ENCODE measurements at places on chromosomes 1 and 21.

DNA sequence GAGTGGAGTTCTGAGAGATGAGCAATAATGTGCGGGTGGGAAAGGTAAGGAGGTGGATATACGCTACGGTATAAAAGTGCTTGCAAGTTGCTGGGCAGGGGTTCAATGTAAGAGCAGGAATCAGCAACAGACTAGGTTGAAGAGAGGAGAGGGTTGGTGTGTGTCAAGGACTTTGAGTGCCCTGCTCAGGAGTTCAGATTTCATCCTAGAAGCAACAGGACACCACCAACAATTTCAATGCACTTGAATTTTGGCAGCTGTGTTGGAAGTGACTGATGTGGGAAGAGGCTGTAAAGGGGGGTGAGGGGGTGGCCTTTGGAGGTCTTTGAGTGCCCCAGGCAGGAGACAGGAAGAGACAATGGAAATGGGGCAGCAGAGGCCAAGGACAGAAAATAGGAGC is 57.3 kb downstream of the RHOU start:
- no peak for DNase-seq

DNA sequence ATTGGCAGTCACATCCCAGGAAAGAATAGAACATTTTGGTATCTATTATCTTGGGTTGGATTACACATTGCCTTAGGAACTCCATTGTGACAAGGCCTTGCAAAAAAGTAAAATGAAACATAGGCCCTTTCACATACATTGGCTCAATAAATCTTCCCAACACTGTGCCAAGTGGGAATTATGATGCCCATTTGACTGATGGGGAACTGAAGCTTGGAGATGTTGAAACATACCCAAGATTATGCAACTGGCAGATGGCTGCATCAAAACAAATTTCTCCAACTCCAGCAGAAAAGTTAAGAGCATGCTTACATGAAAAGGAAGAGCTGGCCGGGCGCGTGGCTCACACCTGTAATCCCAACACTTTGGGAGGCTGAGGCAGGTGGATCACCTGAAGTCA is 26.9 kb downstream of the PLEKHO1 start:
- no peak for DNase-seq

GRCh38 chr21:46180778-46181391 is 3.4 kb downstream of the SPATC1L start:
- DNase-seq, result no peak

DNA sequence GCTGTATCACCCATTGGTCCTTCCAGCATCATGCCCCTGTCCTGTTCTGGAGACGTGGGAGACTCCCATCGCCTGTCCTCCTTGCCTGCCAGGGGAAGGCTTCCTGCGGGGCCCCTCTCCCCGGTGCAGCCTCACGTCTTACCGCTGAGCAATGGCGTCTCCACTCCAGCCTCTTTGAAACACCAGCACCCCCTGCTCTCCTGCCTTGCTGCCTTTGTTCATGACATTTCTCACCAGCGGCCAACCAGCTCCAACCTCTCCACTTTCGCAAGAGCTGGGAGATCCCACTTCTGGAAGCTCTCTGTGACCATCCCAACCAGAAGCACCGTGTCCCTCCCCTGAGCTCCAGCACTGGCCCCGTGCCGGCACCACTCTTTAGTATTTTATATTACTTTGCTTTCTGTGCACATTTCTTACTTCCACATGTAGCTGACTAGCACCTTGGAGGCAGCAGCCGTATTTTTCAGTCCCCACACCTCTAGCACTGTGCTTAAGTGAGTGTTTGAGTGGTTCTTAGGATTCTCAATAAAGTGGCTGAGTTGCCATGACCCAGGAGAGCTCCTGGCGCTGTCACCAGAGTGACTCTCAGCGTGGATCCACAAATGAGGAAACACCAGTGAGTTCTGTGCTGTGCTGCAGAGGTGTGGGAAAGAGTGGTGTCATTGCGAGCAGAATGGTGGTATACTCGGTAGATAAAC is 83.5 kb downstream of the ATP5PO start:
- no peak for DNase-seq

GRCh38 chr1:54849219-54850068 is 37.6 kb downstream of the DHCR24 start:
- DNase-seq, result no peak

- no peak for DNase-seq
Observed at GRCh38 chr21:42676808-42677207, 23.4 kb downstream of the PDE9A start.

DNA sequence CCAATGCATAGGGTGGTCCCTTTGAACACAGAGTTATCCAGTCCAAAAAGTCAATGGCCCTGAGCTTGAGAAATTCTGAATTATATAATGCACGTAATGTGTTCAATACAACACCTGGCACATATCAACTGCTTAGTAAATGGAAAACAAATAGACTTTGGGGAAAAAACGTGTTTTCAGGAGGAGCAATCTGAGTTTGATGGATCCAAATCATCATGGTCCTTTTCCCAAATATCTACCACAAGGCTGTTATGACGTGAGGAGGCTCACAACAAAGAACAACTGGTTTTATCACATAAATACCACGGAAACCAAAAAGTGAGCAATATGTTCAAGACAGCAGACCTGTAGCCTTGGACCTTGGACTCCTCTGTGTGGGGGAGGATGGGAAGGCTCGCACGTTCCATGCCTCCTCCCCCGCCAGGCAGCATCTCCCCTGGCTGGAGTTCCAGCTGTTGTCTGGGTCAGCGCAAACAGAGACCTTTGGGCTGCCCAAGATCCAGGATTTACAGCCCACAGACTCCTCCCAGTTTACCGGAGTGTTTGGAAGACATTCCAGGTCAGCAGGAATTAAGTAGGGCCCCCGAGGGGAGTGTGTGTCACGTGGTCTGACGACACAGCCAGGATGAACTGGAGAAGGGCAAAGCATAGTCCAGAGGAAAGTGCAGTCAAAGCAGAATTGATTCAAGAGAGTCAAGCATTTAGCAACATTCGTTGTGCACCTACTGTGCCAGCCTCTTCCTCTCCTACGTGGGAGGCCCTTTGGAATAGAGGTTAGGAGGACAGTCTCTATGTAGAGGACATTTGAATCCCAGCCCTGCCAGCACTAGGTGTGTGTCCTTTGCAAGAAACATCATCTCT is 32.2 kb upstream of the MED18 start:
- DNase-seq, result no peak

- no peak for DNase-seq
Observed at GRCh38 chr1:230831771-230832170, 36.5 kb downstream of the C1orf198 start.

DNA sequence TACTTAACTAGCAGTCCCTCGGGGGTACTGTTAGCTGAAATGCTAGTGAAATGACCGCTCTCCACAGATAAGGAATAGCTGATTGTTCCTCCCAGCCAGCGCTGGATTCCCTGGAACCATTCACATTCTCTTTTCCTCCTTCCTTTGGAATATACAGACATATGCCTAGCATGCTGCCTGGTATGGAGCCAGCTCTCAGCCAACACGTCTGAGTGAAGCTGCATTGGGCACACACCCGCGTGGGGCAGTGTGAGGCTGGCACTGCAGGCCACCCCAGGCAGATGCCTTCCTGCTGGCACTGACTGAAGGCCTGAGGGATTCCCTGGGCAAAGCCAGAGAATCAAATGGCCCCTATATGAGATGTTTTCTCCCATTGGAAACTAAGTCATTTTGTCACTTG is 66.7 kb downstream of the TLR5 start:
- DNase-seq, result no peak

DNA sequence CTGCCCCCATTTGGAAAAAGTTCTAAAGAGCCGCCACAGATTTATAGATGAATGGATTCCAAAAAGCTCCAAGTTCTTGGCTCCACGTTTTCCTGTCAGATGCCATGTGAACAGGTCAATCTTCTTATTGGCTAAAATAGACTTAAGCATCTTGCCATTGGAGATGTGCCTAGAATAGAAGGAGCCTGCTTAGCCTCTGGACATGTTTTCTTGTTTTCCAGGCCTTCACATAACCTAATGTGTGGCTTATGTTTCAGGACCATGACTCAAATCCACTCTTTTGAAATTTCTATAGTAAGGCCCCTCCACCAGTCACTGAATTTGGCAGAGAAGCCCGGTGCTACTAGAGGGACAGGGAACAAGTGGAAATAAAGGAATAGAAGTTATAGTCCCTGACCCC is 31.5 kb downstream of the PHC2 start:
- no peak for DNase-seq

GRCh38 chr1:37294529-37294928 is 179.9 kb upstream of the ZC3H12A start:
- DNase-seq, result no peak

- no peak for DNase-seq
Observed at GRCh38 chr1:157360023-157360390, 192.3 kb downstream of the FCRL5 start.

GRCh38 chr1:65343286-65343685 is 33.9 kb downstream of the DNAJC6 start:
- DNase-seq, result no peak

DNA sequence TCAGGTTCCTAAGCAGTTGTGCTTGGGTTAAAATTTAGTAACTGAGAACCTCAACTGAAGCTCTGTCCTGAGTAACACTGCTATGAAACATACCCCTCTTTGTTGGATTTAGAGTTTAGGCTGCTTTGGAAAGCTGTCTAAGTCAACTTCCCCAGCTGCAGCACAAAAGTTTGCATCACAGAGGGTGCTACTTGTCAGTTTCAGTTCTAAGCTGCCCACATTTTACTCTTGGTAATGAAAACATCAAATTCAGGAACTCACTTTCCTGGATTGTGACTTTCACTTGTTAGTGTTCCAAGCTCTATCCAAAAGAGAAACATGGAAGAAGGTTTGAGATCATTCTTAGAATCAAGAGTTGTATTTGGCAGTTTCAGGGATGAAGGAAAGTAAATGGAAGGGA is 191.7 kb upstream of the NFIA start:
- DNase-seq, result no peak

DNA sequence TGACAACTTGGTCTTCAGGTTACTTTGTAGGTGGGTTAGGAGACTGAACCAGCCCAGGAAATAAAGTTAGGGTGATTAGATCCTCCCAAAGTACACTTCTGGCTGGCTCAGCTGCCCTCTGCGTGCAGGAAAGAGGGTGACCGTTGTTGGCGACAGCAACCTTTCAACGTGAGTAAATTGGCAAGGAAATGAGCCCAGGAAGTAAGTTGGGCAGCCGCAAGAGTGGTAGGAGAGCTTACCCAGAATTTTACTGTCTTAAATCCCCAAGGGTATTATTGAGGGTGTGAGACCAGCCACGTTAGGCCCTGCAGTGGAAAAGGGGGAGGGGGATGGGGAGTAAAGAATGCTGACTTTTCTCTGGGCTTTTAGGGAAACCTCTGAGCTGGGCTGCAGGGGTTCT is 1.6 kb downstream of the TENT5C start:
- peak; percentile 70 for DNase-seq

- DNase-seq, result no peak
Observed at GRCh38 chr1:176574756-176575155, 111.8 kb downstream of the PAPPA2 start.

- DNase-seq, result no peak
Observed at GRCh38 chr1:242761556-242761955, 237.1 kb upstream of the PLD5 start.

- DNase-seq, result peak; percentile 81
Observed at GRCh38 chr1:89085781-89086180, 20.8 kb upstream of the GBP1 start.

- DNase-seq, result peak; percentile 88
Observed at GRCh38 chr1:26378088-26378878, 5.7 kb upstream of the ZNF683 start.

GRCh38 chr1:42962641-42963377 is 4.1 kb upstream of the SLC2A1 start:
- no peak for DNase-seq

DNA sequence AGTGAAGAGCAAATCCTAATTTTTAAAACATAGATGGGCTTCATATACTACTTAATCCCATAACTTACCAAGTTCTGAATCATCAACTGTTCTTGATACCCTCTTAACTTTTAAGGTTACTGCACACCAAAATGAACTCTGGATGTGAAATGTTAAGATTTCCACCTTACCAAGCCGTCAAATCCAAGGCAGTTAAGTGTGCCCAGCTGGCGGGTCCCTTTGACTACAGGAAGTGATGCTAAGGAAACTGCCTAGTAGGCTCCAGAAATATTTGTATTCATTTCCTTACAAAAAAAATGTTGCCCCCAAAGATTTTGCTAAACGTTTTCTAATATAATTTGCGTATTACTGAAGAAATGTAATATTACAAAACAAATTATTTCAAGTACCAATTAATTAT is 10.7 kb downstream of the NRIP1 start:
- no peak for DNase-seq

DNA sequence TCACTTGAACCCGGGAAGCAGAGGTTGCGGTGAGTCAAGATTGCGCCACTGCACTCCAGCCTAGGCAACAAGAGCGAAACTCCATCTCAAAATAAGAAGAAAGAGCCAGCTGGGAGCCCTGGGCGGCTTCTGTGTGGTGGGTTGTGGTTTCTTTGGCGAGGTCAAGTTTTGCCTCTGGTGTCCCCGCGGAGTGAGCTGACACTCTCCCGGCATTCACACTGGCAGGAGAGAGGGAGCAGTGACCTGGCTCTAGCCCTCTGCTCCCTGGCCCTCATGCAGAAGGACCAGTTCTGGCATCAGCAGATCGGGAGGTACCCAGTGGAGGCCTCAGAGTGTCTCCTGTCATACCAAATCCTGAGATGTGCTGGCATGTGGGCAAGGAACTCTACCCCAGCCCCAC is 81.0 kb upstream of the VAMP3 start:
- no peak for DNase-seq

DNA sequence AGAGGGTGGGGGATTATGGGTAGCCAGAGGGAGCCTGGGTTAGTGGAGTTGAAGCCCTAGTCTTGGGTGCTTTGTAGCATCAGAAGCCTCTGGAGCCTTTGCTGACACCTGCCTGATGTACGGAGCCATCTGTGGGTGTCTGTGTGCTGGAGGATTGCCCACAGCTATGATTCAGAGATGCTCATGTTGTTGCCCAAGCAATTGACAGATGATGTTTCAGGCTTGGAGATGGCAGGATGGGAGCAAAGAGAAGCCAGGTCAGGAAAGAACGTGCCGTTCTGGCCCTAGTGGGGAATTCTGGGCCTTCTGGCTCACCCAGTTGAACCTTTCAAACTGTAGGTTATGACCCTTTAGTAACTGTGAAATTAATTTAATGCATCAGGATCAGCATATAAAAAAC is 27.6 kb downstream of the COQ8A start:
- no peak for DNase-seq
